ENCODE measurements at places on chromosomes 7 and 10.

DNA sequence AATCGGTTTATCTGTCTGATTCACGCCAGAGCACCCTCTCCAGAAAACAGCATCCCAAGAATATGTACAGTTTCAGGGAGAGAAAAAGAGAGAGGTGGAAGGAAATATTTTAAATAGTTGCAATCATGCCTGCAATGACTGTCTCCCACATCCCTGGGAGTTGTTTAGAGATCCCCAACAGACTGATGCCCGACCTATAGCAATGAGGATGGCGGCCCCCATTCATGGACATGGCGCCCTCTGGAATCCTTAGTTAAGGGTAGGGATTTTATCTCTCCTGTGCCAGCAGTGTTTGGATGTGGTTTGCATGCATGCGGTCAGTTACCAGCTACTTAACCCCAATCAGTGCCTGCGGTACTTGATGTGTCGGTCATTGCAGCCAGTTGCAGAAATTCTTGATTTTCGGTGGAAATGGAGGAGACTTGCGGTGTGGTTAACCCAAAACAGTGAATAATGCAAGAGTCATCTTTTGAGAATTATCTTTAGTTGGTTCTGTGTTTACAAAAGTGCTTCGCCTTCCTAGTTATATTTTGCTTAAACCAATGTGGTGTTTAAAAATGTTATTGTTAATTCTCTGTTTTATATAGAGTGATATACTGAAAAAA is 186.0 kb upstream of the TCF7L2 start:
- no peak for DNase-seq

DNA sequence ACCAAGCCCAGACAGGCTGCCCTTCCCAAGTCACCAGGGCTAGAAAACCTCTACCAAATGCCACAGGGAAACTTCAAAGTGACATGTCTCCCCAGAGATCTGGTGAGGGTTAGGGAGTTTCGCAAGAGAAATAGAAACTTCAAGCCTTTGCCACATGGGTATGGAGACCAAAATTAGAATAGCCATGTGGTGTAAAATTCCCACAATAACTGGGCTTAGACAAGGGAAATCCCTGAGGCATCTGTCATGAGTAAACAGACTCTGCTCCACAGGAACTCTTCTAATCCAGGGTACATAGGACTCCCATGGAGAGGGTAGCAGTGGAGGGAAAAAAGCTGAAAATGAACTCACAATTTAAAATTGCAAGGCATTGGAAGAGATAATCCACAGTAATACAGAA is 14.3 kb downstream of the ADAM12 start:
- DNase-seq: no peak

DNA sequence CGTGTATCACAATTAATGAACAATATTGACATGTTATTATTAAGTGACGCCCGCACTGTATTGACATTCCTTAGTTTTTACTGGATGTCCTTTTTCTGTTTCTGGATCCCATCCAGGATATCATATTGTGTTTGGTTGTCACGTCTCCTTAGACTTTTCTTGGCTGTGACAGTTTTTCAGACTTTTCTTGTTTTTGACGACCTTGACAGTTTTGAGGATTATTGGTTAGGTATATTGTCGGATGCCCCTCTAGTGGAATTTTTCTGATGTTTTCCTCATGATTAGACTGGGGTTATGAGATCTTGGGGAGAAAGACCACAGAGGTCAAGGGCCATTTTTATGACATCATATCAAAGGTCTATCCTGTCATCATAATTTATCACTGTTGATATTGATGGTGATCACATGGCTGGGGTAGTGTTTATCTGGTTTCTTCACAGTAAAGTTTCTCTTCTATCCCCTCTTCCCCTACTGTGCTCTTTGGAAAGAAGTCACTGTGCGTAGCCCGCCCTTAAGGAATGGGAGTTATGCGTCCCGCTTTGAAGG is 11.1 kb downstream of the TAF3 start:
- DNase-seq: no peak

DNA sequence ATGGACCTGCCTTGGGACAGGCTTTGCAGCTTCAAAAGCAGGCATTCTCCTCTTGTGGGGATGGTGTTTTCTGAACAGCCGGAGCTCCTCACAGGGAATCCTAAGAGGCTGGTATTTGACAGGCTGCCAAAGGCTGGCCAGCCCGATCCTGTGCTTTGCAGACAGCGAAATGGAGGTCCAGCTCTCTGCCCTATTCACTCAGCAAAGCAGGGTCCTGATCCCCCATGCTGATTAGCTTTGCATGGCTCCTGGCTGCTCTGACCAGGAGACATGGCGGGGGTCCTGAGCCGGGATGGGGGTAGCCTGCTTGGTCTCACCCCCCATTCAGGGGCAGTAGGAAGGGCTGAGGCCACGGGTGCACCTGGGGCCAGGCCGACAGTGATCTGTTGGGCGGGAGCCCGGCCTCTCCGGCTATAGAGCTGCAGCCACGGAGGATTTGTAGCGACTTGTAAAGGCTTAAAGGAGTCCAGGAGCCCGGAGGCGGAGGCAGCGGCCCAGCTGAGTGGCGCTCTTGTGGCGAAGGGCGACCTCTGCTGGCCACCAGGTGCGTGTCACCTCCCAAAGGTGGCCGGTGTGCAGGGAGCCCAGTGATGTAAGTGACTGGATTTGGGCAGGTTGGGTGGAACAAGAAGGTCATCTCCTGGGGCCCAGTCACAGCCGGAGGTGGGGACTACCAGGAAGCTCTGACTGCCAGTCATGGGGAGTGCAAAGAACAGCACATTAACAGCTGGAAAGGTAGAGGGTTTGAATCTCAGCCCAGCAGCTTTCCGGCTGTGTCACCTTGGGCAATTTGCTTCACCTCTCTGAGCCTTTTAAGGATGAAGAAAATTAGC is 126.5 kb downstream of the ZMIZ1 start:
- peak; percentile 69 for DNase-seq

- peak; percentile 25 for DNase-seq
Observed at GRCh38 chr10:71531485-71532446, 135.0 kb downstream of the CDH23 start.

GRCh38 chr7:4123346-4123745 is 558.7 kb upstream of the FOXK1 start:
- no peak for DNase-seq

DNA sequence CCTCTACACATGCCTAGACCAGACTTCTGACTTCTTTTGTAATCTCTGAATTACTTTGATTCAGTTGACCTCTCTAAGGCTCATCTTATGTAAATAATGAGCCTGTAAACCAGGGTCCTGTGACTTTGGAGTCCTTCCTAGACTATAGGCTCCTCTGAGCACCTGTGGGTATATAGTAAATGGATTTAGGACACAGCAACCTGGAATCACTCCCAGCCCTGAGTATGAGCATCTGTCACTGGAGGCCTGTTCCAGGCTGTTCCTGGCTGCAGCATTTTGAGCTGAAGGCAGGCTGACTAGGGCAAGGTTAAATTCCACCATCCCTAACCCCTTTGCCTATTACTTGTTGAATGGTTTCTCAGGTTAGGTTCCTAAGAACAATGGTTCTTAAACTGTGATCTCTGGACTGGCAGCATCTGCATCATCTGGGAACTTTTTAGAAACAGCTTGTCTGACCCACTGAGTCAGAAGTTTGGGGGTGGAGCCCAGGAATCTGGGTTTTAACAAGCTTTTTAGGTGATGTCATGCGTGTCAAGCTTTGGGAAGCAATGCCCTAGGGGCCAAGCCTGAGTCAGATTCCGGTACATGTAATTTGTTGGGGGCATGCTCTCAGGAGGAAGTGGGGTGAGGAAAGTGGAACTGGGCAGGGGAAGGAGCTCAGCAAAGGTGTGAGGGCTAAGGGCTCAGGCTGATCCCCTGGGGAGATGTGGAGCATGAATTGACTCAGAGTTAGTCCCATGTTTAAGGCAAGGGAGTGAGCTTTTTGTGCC is 28.2 kb downstream of the MINDY4 start:
- no peak for DNase-seq

DNA sequence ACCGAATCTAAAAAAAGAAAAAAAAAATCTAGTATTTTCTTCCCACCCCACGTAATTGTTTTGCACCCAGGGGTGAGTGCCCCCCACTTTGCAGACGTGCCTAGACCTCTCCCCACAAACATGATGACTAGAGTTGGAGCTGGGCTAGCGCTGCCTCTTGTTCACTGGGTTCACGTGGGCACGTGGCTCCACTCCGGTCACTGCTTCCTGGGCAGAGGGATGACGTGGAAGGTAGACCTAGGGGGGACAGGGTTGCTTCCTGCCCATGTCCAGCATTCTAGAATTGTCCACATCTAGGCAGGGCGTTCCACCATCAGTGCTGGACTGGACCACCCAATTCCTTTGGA is 861 bp upstream of the LIMK1 start:
- DNase-seq: no peak

DNA sequence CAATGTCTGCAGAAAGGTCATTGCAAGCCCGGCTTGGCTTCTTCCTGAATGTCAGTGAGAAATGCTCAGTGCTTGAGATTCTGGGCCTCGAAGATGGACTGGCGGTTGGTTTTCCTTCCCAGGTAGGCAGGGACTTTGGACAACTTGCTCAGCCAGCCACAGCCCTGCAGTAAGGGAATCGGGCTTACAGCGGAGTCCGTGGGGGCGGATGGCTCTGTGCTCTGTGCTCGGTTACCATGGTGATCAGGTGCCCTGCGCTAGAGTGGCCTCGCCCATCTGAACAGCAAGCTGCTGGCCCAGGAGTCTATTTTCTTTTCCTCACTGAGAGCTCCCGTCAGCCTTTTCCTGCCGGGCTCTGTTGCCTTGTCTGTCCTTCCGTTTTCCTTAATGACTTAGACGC is 77.8 kb upstream of the SH2B2 start:
- no peak for DNase-seq

GRCh38 chr10:60414877-60415585 is 25.4 kb upstream of the ANK3 start:
- DNase-seq: no peak

- no peak for DNase-seq
Observed at GRCh38 chr10:112092519-112092918, 91.0 kb downstream of the GPAM start.

DNA sequence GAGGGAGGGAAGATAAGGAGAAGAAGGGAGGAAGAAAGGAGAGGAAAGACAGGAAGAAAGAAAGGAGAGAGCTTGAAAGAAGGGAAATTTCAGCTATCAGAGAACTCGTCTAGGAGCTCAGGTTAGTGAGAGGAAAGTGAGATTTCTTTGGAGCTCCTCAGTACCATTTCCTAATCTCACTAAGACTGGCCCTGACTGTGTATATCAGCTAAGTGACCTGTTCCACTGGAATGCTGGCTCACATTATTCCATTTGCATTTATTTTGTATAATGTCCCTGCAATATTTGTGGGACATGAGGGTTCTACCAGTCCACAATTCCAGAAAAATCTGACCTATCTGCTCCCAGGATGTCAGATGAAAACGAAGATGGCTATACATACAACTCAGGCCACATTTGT is 114.7 kb upstream of the CELF2 start:
- DNase-seq: no peak

- DNase-seq: no peak
Observed at GRCh38 chr7:128178611-128179010, 62.5 kb upstream of the LEP start.

DNA sequence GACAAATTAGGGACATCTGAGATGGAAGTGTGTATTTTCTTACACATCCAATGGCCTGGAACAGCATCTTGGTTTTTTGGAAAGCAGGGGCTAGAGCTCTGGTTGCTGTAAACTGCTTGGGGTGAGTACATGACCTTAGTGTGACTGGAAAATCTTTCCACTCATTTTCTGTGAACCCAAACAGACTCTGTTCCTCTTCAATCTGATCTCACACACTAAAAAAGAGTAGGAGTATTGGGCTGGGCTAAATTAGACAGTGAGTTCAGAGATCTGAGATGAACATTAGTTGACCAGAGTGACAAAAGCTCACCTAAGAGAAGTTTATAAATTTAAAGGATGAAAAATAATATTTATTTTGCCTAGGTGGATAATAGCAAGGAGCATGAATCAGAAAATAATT is 59.2 kb downstream of the OR13A1 start:
- no peak for DNase-seq

- DNase-seq: no peak
Observed at GRCh38 chr7:8126601-8127167, 135.3 kb downstream of the ICA1 start.

GRCh38 chr10:95266674-95267095 is 24.1 kb downstream of the PDLIM1 start:
- DNase-seq: no peak

- no peak for DNase-seq
Observed at GRCh38 chr10:28777911-28778310, 100.6 kb downstream of the BAMBI start.

- no peak for DNase-seq
Observed at GRCh38 chr10:126595160-126595559, 75.3 kb downstream of the C10orf90 start.

- no peak for DNase-seq
Observed at GRCh38 chr10:96285331-96285752, 14.0 kb upstream of the BLNK start.

- DNase-seq: no peak
Observed at GRCh38 chr7:144784943-144785342, 50.9 kb downstream of the TPK1 start.

DNA sequence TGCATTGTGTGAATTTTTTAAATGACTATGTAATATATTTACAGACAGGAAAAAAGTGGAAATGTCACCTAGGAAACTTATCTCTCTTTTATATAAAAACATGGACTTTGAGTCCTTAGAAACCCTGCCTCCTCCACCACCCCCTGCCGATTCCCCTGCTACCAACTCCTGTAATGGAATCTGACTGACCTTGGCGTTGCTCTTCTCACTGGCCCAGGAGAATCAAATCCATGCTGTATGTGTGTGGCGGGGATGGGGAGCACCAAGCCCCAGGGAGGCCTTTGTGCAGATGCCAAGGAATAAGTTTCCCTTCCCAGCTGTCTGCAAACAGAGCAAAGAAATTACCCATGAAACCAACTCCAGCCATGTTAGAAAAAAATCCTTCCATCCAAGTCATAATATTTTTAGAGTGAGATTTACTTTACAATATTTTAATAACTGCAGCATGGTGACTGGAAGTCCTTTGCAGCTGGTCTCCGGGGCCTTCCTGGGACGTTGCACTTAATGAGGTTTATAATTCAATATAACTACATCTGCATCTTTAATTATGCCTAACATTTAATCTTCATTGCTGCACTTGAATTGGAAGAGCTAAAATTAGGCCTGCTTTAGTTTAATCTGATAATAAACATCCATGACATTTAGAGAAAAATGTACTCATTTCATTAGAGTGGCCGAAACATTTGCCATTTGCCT is 111.4 kb upstream of the CACUL1 start:
- DNase-seq: no peak

DNA sequence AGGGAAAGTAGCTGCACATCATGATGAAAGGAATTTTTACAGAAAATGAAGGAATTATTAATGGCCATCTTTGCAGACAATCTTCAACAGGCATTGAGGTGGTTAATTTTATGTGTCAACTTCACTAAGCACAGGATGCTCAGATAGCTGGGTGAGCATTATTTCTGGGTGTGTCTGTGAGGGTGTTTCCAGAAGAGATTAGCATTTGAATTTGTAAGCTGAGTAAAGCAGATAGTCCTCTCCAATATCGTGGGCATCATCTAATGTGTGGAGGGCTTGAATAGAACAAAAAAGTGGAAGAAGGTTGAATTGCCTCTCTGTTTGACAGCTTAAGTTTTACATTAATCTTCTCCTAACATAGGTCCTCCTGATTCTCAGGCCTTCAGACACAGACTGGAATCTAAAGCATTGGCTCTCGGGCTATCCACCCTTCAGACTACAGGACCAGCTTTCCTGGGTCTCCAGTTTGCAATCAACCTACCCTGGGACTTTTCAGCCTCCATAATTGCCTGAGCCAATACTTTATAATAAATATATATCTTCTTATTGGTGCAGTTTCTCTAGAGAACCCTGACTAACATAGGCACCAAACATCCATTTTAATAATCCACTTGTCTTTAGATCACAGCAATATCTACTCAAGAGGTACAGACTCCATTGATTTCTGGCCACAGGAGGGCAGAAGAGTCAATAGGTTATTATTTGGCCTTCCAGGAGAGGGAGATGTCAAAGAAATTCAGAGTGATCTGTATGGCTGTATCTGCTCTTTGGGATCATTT is 10.5 kb upstream of the CRPPA start:
- DNase-seq: no peak
